Upper lobe of right lung (tissue), 1 donor: ENCODE measurements at places on chromosomes 11 and 22.

- no peak for DNase-seq
Observed at GRCh38 chr11:115144914-115145313, 359.3 kb downstream of the CADM1 start.

DNA sequence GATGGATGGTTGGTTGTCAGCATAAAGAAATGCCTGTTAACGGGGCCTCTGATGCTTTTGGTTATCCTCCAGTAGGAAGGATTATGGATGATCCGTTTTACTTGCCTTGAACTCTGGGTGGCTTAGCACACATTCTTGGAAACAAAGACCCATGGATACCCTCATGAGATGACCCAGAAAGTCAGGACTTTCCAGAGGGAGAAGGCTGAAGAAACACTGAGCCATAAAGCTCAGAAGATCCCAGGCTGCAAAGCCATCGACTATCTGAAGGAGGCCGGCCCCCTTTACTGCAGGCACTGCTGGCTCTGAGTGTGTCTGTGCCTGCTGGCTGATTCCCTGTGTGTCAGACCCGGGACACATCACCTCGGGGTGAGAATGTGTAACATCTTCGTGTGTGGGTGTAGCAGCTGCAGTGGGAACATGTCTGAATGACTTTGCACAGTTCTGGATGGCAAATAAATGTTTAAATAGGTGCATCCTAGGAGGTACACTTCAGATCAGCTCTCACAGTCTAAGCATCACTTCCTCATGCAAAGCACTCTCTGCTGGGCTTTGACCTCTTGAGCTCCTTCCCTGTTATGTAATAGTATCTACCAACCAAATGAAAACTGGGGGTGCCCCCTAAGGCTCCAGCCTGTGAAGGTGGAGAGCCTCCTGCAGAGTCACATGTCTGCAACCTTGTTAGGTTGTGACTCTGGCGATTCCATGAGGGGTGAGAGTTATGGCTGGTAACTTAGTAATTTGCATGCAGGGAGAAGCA lies 1084.9 kb downstream of the TBC1D22A start:
- DNase-seq: no peak

GRCh38 chr22:19889951-19890350 lies 35.3 kb upstream of the GNB1L start:
- no peak for DNase-seq

DNA sequence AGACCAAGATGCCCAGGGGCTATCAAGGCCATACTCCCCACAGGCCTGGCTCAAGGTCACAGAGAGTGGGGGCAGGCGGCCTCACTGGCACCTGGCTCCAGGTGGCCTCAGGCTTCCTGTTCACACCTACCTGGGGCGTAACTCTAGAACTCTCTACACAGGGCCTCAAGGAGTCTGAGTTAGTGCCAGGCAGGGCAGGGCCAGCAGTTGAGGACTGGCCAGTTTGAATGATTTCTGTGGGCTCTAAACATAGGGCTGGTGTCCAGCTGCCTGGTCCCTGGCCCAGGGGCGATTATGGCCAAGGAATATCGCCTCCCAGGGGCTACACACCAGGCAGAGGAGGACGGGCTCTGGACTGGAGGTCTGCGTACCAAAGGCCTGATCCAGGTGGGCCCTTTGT lies 79.2 kb downstream of the WNT7B start:
- peak; percentile 44 for DNase-seq

GRCh38 chr22:27139935-27140511 lies 482.6 kb downstream of the MIAT start:
- no peak for DNase-seq

DNA sequence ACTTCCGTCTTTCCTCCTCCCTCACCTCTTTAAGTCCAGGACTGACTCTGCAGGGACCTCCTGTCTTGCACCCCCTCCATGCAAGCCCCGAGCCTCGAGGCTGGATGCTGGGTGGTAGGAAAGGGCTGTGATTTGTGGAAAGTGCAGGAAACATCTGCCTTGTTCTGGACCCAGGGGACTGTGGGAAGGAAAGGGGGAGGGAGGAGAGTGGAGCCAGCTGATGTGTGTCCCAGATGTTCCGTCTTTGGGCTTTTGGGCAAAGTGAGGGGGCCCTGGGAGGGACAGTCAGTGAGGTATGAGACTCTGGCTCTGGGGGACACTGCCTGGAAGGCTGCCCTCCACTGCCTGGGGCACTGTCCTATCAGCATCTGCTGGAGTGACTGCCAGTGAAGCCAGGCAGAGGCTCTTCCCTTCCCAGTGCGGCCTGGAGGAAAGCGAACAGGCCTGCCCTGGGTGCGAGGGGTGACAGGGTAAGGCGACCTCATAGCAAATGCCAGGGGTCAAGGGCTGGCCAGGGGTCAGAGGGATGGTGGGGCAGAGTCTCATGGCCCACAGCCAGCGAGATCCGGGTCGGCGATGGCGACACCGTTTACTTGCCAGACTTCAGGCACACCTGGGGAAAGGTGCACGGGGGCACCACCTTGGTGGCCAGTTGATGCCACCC lies 1.7 kb downstream of the MRGPRD start:
- peak; percentile 61 for DNase-seq

DNA sequence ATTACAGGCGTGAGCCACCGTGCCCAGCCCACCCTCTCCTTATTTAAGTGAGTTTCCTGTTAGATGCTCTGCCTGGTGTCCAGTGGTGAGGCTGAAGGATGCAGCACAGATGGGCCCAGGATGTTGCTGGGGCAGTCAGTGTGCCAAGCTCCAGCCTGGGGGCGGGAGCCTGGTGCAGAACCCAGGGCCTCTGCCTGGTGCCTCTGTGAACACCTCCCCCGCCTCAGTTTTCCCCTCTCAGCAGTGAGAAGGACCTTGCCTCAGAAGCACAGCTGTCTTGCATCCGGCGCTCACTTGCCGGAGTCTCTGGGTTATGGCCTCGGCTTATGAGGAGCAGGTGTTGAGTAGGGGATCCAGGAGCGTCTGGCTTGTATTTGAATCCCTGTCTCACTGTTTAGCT lies 116.2 kb downstream of the KIAA1671 start:
- no peak for DNase-seq

GRCh38 chr11:18221274-18221876 lies 15.2 kb downstream of the SAA4 start:
- no peak for DNase-seq

GRCh38 chr11:27383645-27384044 lies 20.6 kb upstream of the CCDC34 start:
- DNase-seq: no peak

GRCh38 chr22:37676736-37677492 lies 1.5 kb downstream of the LGALS1 start:
- peak; percentile 89 for DNase-seq

- peak; percentile 55 for DNase-seq
Observed at GRCh38 chr22:48868554-48868953, 959.1 kb downstream of the BRD1 start.

- DNase-seq: no peak
Observed at GRCh38 chr22:26624803-26625202, 3.0 kb downstream of the CRYBA4 start.

- no peak for DNase-seq
Observed at GRCh38 chr11:118051611-118052461, 25.0 kb upstream of the TMPRSS4 start.
